ENCODE measurements at places on chromosomes 16 and 17.

DNA sequence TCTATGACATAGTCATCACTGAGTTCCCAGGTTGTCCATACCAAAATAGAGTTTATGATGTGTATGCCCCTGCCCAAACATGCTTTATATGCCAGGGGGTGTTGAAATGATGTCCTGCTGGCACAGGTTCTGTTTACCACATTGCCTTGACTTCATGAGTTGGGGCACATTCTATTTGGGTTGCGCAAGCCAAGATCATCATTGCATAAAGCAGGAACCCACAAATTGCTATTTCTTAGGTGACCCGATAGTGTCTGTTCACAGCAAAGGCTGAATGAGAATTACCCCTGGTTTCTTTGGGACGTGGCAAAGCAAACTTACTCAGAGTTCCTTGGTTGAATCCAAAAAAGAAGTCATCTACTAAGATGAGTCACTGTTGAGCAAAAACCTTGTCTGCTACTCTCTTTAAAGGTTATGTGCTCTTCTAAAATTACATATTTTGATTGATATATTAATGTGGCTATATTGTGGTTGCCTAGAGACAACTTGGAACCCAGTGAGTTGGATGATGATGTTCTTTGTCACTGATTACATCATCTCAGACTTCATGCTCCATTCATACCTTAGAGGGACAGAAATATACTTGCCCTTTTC is 912.6 kb upstream of the SOX9 start:
- DNase-seq, result no peak

- no peak for DNase-seq
These were observed 77.5 kb downstream of the SYCE1L start for GRCh38 chr16:77276661-77277060.

DNA sequence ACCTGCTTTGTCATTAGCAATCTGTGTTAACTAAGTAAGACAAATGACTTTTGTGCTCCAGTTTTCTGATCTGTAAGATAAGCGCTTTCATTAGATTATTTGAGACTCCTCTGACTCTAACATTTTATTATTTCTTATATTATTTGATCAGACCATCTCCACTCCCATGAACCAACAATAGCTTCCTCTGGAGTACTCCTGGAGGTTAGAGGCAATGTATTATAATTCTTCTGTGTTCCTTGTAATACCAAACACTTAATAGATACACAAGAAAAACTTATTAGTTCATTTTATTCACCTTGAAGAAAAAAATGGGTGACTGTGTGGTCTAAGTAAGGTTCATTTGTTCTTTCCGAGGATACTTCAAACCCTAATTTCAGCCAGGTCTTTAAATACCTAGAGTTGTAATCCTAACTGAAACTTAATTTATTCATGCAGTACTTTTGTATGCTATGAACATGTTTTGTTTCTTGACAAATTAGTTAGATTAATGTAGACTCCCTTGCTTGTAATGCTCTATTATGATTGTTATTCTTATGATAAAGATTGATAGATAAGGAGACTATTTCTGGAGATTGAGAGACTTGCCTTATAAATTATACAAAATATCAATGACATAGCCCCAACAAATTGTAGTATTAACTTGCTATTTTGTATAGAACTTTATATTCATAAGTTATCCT is 53.9 kb downstream of the NQO1 start:
- no peak for DNase-seq

DNA sequence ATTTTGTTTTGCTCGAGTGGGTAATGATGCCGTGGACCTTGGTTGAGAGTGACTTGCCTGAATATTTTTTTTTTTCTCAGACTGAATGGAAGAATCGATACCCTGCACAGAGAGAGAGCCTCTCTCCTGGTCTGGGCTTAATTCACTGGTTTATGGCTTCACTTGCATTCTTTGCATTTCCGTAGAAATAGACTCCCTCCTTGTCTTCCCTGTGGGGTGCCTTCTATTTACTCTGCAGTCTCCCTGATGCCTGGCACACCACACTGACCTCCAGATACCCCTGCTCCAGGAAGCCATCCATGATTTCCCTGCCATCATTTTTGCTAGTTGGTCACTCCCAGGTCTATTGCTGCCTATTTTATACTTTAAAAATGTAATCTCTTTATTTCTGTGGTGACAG is 238.0 kb downstream of the SNX29 start:
- DNase-seq, result no peak

- no peak for DNase-seq
These were observed 13.7 kb downstream of the FOXF1 start for GRCh38 chr16:86524029-86524428.

GRCh38 chr17:2796164-2797125 is at the start of gene RAP1GAP2:
TSS of gene RAP1GAP2 (plus strand) at chr17:2796438. CDS start at chr17:2796528, 90 bp downstream.
- no peak for DNase-seq

DNA sequence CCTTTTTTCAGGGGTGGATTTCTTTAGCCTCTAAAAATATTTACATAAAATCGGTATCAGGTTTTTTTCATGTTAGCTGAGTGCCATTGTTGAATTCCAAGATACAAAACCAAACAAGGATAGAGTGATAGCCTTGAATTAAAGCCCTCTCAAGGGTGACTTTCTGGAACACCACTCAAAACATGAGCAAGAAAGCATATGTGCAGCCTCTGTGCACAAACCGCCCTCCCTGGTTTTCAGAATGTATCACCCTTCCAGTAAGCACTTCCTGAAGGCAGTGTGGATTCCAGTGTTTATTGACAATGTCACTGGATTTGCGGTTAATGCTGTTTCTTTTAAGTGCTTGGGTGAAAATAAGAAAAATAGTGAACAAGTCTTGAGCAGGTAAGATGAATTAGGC is 597.7 kb downstream of the TMEM114 start:
- DNase-seq, result no peak

- DNase-seq, result peak; percentile 67
These were observed 205.6 kb downstream of the XYLT1 start for GRCh38 chr16:17265154-17265553.

DNA sequence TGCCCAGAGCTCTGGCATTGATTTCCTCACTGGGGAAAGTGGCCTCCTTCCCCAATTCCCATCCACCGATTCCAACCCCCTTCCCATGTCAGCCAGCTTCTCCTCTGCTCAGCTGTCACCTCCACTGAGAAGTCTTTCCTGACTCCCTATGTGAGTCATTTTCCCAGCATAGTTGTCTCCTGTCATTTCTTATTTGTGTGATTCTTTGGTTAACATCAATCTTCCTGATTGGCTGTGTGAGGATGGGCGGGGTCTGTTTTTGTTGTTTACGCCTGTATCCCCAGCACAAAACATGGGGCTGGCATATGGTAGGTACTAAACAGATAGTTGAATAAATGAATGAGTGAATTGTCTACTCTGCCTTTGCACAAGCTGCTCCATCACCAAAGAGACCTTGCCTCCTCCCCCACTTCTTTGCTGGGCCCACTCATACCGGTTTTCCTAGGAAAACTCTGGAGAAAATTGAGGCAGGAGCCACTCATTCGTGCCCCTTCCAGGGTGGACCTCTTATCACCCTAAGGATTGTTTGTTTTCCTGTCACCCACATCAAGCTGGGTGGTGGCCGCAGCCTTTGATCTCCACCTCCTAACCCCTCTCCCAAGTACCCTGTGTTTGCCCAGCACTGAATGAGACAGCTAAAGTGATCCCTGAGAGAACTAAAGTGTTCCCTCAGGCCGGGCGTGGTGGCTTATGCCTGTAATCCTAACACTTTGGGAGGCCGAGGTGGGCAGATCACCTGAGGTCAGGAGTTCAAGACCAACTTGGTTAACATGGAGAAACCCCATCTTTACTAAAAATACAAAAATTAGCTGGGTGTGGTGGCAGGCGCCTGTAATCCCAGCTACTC is 1.2 kb upstream of the GRB7 start:
- no peak for DNase-seq

- DNase-seq, result no peak
These were observed 1345.4 kb downstream of the CDH11 start for GRCh38 chr16:63776437-63776836.

GRCh38 chr17:37051381-37051780 is 102.6 kb downstream of the AATF start:
- DNase-seq, result no peak

- no peak for DNase-seq
These were observed 97.5 kb downstream of the RAB11FIP4 start for GRCh38 chr17:31488982-31489294.

- no peak for DNase-seq
These were observed 156.9 kb downstream of the C16orf78 start for GRCh38 chr16:49530427-49530970.

- DNase-seq, result no peak
These were observed 34.4 kb downstream of the PMFBP1 start for GRCh38 chr16:72137380-72138063.

DNA sequence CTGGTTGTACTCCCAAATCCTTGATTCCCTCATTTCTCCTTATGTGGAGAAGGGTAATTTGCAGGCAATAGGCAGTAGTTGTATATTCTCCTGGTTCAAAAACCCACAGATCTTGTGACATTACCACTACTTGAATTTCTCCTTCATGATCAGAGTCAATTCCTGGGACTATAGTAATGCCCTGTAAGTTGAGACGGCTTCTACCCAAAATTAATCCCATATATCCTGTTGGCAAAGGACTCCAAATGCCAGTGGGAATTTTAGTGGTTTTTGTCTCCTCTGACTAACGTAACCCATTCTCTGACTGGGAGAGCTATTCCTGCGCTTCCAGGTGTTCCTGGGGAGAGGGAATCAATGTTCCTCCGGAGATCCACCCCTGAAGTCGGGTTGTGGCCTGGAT is 11.6 kb upstream of the ZNF689 start:
- DNase-seq, result no peak

DNA sequence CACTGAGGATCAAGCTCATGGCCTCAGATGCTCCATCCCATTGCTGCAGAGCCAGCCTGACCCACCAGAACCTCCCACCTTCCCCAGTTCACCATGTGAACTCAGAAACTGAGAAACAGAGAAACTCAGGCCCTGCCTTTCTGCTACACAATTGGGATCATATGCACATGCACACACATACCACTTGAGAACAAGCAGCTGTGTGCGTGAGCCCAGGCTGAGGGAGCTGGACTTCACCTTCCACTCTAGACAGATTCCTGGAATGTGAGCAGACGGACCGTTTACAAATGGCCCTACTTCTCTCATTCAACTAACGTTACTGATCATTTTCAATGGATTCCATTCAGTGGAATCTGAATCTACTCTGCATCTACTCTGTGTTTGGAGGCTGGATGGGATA is 1.7 kb upstream of the SPEM2 start:
- DNase-seq, result no peak

DNA sequence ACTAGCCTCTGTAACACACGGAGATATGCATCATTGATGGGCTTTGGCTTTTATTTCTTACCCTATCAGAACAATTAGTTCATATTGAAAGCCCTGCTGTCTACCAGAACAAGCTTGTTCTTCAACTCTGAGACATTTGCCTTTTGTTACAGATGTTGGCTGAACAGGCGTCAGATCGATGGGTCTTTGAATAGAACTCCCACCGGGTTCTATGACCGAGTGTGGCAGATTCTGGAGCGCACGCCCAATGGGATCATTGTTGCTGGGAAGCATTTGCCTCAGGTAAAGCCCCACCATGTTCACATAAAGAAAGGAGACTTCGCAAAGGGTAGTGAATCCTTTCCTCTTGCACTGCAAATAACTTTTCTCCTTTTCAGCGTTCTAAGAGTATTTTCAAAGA is 232.1 kb downstream of the PHKB start:
- DNase-seq, result no peak

GRCh38 chr17:7839190-7839875 is 5.3 kb downstream of the KDM6B start:
- DNase-seq, result peak; percentile 41

- DNase-seq, result peak; percentile 55
These were observed 880 bp downstream of the SARM1 start for GRCh38 chr17:28372203-28372944.

- DNase-seq, result no peak
These were observed 230.8 kb downstream of the TANC2 start for GRCh38 chr17:63196772-63197335.

DNA sequence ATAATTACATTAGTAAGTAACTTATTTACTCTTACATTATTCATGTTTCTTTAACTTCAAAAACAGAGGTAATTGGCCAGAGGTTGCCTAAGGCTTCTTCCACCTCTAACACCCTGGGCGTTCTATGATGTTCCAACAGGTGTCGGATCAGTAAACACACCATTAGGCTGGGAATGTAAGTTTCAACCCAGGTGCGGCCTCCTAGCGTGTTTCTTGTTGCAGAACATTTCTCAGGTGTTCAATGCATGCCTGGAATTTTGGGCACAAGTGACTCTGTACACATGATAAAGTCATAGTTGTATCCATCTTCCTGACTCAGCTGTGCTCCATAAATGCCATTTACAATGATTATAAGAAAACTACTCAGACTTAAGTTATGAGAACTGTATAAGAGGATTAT is 1.0 kb downstream of the KRTAP2-2 start:
- DNase-seq, result no peak

DNA sequence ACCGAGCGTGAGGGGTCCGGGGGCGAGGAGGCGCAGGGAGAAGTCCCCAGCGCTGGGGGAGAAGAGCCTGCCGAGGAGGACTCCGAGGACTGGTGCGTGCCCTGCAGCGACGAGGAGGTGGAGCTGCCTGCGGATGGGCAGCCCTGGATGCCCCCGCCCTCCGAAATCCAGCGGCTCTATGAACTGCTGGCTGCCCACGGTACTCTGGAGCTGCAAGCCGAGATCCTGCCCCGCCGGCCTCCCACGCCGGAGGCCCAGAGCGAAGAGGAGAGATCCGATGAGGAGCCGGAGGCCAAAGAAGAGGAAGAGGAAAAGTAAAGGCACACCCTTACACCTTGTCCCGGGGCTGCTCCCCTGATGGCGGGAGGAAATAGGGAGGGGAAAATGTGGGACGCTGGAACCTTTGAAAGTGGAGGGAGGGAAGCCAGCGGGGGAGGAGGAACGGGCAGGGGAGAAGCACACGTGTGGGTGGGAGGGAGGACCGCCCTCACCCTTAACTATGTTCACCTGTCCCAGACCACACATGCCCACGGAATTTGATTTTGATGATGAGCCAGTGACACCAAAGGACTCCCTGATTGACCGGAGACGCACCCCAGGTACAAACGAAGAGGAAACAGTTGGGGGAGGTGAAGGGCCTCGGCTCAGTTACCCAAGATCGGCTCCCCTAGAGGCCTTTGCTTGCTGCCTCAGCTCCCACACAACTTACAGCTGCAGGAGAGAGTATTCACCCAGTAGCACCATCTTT is 916 bp downstream of the PAGR1 start:
- DNase-seq, result no peak

GRCh38 chr16:50360779-50361178 is 8.0 kb downstream of the BRD7 start:
- DNase-seq, result peak; percentile 37

All from brain (organoid and tissue), 16 donors.